Right lobe of liver (tissue), 6 donors: ENCODE measurements at places on chromosomes 12 and 14.

GRCh38 chr12:107092669-107093416, 506 bp downstream of the CRY1 start:
- DNase-seq = peak; percentile 48

DNA sequence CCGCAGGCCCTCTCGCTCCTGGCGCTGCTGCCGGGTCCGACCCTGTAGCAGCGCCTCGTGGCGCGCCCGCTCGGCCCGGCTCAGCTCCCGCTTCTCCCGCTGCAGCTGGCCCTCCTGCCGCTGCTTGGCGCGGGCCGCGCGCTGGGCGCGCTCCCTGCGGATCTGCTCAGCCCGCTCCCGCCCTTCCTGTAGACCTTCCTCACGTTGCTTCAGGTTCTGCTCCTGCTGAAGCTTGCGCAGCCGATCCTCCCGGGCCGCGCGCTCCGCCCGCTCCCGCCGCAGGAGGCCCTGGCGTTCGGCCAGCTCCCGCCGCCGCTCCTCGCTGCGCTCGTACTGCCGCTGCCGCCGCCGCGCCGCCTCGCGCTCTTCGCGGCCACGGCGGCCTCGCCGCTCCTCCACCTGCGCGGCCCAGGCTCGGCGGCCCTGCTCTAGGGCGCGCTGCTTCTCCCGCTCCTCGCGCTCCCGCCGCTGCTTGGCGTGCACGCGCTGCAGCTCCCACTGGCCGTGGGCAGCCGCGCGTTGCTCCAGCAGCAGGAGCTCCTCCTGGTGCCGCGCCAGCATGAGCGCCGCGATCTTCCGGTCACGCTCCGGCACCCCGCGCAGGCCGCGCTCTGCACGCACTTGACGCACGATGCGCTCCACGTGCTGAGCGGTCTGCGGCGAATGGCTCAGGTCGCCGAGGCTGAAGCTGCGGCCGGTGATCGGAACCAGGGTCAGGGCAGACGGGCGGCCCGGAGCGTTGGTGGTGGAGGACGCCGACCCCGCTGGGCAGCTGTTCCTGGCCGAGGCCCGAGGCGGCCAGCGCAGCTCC, 2.4 kb downstream of the CCDC177 start:
- DNase-seq = peak; percentile 44

- no peak for DNase-seq
Measured at GRCh38 chr12:132074216-132074615, 69.9 kb downstream of the DDX51 start.

DNA sequence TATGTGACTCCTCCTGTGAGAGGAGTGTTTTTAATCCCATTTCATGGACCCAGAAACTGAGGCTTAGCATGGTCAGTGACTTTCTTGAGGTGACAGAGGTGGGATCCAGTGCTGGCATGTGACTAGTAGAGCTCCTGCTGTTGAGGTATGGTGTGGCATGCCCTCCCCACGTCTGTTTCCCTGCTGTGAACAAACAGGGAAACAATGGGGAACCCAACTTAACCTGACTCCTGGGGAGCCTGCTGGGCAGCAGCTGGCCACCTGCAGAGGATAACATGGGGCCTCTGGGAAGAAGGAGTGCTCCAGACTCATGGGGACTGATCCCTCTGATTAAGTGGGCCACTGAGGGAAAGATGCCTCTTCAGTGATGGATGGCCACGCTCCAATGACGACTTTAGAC, 114.0 kb downstream of the BEGAIN start:
- DNase-seq = no peak

DNA sequence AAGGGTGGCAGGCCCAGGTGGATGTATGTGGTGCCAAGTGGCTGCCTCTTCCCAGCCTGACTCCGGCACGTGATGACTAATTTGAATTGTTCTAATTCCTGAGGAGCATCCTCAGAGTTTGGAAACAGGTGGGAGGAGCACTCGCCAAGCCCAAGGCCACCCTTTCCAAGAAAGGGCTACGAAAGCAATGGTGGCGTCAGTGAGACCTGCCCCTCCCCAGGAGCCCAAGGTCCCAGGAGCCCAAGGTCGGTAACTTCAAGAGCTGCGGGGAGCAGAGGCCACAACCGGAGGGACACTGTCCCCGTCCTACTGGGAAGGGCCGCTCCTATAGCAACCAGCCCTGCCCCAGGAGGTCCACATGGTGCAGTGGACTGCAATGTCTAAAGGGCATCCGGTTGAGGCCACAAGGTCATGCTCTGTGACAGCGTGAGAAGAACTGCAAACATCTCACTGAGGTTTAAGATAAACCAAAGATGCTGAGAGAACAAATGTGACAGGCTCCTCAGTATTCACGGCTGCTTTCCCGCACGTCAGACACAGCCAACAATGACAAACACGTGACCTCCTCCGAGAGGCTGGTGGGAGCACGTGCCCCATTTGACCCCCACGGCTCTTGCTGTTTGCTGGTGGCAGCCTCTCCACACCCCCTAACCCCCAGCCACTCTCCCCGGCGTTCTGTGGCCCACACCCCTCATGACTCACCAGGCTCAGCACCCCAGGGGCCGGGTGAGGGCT, 79.6 kb downstream of the ITPK1 start:
- no peak for DNase-seq

DNA sequence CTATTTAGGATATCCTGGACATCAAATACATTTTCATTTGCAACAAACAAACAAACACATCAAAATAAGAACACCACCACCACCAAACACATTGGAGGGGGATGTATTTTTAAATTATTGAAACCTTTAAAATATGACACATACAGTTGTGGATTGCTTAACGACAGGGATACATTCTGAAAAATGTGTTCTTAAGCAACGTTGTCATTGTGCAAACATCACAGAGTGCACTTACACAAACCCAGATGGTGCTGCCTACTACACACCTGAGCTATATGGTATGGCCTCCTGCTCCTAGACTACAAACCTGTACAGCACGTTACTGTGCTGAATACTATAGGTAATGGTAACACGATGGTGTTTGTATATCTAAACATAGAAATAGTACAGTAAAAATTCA, 19.4 kb downstream of the PYGL start:
- no peak for DNase-seq

- DNase-seq = peak; percentile 31
Measured at GRCh38 chr14:94386085-94387031, 2.0 kb downstream of the SERPINA1 start.

DNA sequence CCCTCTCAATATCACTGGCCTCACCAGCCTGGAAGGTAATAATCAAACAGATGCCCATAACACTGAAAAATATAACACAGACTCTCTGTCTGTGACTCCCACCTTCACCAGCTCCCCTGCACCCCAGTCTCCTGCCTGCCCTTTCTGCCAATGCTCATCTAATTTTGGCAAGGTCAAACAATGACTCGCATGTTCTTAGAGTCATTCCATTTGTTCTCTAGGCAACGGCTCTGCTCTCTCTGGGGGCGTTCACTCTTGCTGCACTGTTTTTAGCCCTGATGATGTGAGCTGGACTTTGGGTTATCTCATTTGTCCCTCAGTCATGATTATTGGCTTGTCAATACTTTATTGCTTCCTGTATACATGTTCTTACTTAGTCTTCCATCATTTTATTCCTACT, 691.8 kb downstream of the FLRT2 start:
- no peak for DNase-seq

- DNase-seq = no peak
Measured at GRCh38 chr14:43853541-43853940, 653.5 kb downstream of the FSCB start.

DNA sequence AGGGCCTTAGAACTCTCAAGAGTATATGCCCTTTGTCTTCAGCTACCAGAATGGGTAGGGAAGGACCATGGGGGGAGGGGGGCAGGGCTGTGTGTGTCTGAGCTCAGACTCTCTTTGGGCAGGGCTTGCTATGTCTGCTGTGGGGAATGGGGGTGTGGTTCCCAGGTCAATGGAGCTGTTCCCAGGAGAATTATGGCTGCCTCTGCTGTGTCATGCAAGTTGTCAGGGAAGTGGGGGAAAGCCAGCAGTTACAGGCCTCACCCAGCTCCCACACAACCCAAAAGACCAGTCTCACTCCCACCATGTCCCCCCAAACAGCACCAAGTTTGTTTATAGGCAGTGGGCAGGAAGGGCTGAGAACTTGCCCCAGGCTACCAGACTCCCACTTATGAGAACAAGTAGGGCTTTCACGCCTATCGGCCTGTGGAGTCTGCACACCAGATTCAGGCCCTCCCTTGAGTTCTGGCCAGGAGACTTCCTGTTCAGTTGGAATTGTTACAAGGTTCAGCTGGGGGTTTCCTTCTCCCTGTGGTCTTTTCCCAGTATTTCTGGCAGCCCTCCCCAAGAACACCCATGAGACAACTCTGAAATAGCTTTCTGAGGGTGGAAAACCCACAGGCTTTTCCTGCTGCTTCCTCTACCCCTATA, 6.1 kb upstream of the SERPINA11 start:
- no peak for DNase-seq

DNA sequence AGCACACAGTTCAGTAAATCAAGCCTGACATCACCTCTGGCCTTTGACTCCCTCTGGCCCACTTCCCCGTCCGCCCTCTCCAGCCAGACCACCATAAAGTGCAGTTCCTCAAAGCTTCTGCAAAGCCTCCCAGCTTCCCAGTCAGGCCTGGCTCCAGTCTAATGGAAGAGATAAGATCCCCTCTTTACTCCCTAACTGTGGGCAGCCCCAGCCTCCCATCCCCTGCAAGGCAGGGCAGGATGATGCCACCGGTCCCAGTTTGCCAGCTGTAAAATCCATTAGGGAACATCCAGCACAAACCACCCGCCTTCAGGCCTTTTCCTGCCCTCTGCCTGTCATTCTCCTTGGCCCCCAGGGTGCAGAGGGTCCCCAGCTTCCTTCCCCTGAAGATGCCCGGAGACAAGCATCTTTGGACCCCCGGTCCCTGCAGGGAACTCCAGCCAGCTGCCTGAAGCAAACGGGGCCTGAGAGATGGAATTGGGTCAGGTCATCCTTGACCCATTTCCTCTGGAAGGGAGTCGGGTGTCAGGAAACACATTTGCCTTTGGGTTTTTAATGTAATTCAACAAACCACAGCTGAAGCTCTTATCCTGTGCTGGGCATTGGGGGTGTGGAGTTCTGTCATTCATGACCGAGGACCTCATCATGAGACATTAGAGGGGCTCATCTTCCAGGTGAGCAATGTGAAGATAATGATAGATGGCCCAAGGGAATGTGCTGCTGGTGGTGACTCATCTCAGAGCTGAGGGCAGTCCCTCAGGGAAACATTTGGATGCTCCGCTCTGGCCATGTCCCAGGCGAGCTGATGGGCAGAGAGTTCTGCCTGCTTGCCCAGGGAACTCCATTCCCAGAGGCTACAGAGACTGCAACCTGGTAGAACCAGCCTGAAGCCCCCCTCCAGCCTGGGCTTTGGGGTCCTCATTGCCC, 93.8 kb upstream of the CLMN start:
- DNase-seq = no peak

GRCh38 chr12:95397571-95397970, 76.4 kb upstream of the METAP2 start:
- DNase-seq = no peak

DNA sequence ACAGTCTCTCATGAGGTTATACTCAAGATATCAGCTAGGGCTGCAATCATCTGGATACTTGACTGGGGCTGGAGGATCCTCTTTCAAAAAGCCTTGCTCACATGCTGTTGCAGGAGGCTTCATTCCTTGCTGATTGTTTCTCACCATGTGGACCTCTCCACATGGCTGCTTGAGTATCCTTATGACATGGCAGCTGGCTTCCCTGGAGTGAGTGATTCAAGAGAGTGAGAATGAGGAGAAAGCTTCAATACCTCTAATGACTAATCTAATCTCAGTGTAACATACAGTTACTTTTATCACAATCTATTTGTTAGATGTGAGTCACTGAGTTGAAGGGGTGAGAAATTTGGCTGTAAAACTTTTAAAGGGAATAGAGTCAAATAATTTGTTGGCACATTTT, 14.4 kb upstream of the SDR39U1 start:
- DNase-seq = no peak

DNA sequence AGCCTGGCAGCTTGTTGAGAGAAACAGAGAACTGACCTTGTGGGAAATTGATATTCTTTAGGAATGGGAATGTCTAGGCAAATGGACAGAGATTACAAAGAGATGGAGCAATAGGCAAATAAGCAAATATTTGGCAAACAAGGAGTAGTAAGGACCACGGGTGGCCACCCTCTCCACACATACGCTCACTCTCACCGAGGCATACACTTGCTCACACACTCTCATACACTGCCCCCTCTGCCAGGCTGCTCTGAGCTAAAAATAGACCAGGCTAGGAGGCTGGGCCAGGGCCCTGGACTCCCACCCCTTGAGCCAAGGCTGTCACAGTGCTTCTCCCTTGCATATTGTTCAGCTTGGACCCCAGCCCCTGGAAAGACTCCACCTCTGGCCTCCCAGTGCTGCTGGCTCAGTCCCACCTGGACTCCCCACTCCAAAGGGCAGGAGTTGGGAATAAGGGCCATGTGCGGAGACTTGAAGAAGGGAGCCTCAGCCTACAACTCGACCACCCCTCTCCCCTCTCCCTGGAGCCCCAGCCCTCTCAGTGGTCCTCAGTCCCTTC, 1.1 kb downstream of the PPP1R1A start:
- DNase-seq = peak; percentile 93

- no peak for DNase-seq
Measured at GRCh38 chr12:132617822-132618682, 524 bp upstream of the P2RX2 start.

DNA sequence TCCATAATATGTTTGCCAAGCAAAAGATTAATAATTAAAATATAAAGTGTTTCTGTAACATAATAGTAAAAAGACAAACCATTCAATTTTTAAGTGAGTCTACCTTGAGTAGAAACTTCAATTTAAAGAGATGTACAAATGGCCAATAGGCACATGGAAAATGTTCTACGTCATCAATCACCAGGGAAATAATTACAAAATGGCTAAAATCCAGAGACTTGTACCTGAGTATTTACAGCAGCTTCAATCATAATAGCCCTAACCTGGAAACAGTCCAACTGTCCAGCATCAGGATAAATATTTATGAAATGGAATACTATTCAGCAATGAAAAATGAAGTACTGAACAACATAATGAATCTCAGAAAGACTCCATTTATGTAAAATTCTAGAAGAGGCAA, 95.5 kb upstream of the FAR2 start:
- no peak for DNase-seq

DNA sequence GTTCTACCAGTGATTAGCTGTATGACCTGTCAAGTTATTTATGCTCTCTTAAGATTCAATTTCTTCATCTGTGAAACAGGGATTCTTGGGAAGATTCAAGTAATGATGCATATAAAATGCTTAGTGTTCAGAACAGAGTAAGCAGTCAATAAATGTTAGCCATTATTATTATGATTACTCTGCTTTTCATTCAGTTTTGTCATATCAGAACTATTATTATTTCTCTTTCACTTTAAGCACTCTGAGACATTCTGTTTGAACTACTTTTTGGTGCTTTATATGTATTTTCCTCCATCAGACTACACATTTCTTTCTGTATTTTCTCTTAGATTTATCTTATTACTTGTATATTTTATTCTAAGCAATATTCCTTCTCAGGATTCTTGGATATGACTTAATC, 81.2 kb downstream of the CFAP54 start:
- no peak for DNase-seq

GRCh38 chr12:15842108-15842507, 40.1 kb upstream of the STRAP start:
- DNase-seq = no peak

- DNase-seq = no peak
Measured at GRCh38 chr14:38496092-38496491, 240.2 kb upstream of the CLEC14A start.
